Left kidney (tissue), 8 donors: ENCODE measurements at places on chromosomes 12 and 14.

GRCh38 chr12:102847131-102847530 is 69.9 kb downstream of the PAH start:
- DNase-seq: no peak

GRCh38 chr12:104355630-104356029 is 52.1 kb downstream of the EID3 start:
- DNase-seq: no peak

DNA sequence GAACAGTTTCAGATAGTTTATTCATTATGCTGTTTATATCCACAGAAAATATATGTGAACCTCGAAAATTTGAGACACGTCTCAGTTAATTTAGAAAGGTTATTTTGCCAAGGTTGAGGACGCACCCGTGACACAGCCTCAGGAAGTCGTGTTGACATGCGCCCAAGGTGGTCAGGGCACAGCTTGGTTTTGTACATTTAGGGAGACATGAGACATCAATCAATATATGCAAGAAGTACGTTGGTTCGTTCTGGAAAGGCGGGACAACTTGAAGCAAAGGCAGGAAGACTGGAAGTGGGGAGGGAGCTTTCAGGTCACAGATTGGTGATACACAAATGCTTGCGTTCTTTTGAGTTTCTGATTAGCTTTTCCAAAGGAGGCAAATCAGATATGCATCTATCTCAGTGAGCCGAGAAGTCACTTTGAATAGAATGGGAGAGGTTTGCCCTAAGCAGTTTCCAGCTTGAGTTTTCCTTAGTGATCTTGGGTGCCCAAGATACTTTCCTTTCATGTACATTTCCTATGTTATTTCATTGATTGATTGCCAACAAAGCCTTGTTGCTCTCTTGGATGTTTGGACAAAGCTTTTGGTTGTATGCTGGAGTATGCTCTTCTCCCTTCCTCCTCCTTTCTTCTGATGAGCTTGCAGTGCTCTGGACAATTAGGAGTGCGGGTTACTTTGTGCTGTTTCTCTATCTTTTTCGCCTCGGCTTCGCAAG is 3.2 kb downstream of the SNAPC1 start:
- no peak for DNase-seq

DNA sequence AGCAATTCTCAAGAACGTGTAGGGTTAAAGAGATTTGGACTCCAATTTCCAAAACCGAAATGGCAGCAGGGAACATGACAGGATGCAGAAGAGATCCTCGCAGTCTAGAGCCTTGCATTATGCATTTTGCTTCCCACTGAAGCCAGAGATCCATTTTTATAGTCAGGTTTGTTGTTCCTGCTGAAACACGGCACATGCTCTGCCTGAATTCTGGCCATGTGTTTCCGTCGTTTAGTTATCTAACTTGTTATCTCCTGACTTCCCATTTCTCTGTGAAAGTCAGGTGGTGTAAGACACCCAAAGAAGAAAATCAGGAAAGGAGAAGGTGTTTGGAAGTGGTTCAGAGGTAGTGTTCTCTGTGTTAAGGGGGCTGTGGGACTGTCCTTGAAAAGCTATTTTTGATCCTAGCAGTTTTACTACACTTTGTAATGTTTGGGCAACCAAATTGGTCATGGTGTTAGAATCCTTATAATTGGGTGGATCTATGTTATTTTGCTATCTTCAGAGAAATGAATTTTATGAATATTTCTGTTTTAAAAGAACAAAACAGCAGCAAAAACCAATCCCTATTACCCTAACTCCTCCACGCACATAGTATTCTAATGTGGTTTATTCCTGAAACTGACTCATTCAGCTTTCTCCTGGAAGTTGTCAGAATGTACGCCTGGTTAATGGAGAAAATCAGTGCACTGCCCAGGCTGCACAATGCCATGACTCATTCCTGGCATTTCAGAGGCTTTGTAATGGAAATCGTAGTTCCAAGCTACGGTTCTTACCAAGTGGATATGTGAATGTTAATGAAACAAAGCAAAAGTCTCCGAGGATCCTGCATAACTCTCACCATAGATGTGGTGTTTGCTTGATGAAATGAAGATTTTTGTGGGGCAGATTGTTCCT is 110.1 kb downstream of the SAMD4A start:
- no peak for DNase-seq

DNA sequence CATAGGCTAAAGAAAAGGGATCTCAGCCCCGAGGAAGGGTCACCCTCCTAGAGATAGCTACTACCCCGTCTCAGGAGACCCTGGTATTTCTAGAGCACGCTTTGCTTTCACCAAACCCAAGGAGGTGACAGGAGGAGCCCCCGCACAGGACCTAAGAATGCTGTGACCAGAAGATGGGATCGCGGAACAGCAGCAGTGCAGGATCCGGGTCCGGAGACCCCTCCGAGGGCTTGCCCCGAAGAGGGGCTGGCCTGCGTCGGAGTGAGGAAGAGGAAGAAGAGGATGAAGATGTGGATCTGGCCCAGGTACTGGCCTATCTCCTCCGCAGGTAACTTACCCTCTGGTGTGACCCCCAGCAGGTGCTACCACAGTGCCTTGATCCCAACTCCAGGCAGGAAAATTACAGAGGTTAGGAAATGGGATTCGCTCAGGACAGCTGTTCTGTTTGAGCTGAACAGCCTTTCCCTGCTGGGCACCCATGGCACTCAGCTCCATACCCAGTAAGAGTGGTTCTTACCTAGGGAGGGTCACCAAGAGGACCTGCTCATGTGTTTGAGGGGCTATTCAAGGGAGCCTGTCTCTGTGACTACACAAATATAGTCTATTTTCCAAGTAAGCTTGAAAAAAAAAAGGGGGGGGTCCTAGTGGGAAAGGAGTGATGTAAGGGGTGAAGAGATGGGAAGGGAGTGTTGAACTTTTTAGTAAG is 826 bp upstream of the NRL start:
- DNase-seq: no peak

DNA sequence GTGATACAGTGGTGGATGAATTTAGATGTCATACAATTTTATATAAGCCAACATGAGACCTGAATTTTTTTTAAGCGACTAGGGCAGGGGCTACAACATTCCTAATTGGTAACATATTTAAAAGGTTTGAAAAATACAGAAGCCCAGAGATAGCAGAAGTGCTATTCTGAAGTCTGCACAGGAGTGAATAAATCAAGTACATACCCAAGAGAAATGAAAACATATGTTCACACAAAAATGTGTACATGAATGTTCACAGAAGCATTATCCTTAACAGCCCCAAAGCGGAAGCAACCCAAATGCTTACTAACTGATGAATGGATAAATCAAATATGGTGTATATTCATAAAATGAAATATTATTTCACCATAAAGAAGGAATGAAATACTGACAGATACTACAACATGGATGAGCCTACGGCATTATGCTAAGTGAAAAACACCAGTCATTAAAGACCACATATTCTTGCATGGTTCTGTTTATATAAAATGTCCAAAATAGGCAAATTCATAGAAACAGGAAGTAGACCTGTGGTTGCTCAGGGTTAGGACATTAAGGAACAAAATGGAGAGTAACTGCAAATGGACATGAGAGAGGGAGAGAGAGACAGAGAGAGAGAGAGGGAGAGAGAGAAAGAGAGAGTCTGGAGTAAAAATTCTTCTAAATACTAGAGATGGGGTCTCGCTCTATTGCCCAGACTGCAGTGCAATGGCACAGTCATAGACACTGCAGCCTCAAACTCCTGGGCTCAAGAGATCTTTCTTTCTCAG is 28.0 kb upstream of the GXYLT1 start:
- no peak for DNase-seq

- no peak for DNase-seq
Measured at GRCh38 chr12:33052141-33053051, 155.8 kb upstream of the PKP2 start.

DNA sequence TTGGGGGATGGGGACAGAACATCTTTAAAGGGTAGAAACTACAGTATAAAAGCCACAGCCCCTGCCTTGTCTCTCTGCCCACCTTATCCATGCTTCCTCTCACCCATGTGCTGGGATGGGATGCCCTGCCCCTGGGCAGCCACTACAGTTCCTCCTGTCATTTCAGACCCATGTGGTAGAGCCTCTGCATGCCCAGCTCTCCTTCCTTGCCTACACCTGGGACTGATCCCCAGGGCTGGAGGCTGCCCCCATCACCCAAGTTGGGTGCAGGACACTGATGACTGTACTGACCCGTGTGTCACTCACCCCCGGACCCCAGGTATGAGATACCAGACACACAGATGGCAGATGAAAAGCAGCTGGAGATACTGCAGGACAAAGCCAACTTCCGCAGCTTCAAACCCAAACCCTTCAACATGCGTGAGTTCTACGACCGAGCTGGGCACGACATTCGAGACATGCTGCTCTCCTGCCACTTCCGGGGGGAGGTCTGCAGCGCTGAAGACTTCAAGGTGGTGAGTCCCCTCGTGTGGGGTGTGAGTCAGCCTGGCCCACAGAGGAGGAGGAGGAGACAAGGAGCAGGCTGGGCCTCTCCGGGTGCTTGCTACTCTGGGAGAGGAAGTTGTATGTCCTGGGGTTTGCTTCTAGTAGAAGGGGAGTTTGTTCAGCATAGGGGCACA is 2.2 kb downstream of the ASIC1 start:
- DNase-seq: no peak

- DNase-seq: no peak
Measured at GRCh38 chr14:76916040-76916715, 90.0 kb downstream of the LRRC74A start.

DNA sequence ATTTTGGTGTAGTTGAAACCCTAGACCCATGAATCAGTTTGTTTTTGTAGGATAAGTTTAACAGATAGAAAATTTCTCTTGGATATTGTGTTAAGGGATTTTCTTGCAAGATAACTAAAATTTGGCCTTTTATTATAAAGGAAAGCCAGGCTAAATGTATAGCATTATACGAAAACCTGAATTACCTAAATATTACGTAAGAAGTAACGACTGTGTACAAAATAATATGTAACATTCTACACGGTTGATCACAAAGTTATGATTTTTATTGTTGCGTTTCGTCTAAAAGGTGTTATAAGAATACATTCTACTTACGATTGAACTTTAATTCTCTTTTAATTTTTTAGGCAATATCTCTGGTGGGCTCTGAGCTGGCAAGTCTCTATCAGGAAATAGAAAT is 63.9 kb downstream of the KNTC1 start:
- DNase-seq: no peak

GRCh38 chr12:2114071-2114470 is 61.3 kb downstream of the CACNA1C start:
- DNase-seq: no peak

GRCh38 chr12:58966939-58967338 is 46.6 kb upstream of the LRIG3 start:
- no peak for DNase-seq

GRCh38 chr12:42933461-42934081 is 344.0 kb upstream of the PRICKLE1 start:
- DNase-seq: no peak

DNA sequence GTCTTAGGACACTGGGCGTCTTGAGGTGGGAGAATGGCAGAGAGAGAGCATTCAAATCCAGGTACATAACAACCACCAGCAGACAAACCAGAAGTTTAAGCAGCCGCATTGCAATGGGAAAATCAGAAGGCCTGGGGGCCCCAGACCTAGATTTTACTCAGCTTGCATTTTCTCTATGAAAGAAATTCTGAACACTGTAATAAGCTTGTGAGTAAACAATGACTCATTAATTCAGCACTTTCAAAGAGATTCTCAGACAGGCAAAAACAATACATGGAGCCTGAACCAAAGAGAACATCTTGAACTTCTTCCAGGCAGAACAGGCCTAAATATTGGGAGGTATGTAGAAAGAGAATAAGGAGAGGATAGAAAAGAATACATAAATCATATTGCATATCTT is 69.8 kb upstream of the IFNG-AS1 start:
- DNase-seq: no peak

DNA sequence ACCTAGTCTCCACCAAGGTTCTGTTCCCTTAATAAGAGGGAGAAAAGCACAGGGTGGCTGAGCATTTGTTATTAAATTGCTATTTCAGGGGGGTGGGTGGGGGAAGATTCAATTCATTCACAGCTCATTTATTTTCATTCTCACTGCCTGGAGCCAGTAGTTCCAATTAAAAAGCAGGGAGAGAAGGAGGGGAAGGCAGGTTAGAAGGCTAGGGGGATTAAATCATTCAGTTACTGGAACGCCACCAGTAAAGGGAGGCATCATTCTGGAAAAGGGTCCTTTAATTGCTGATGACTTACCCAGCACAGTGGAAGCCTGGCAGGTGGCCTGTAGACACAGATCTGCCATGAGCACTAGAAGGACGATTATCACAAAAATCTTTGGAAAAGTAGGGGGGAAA is 47.4 kb downstream of the NIN start:
- peak; percentile 35 for DNase-seq

DNA sequence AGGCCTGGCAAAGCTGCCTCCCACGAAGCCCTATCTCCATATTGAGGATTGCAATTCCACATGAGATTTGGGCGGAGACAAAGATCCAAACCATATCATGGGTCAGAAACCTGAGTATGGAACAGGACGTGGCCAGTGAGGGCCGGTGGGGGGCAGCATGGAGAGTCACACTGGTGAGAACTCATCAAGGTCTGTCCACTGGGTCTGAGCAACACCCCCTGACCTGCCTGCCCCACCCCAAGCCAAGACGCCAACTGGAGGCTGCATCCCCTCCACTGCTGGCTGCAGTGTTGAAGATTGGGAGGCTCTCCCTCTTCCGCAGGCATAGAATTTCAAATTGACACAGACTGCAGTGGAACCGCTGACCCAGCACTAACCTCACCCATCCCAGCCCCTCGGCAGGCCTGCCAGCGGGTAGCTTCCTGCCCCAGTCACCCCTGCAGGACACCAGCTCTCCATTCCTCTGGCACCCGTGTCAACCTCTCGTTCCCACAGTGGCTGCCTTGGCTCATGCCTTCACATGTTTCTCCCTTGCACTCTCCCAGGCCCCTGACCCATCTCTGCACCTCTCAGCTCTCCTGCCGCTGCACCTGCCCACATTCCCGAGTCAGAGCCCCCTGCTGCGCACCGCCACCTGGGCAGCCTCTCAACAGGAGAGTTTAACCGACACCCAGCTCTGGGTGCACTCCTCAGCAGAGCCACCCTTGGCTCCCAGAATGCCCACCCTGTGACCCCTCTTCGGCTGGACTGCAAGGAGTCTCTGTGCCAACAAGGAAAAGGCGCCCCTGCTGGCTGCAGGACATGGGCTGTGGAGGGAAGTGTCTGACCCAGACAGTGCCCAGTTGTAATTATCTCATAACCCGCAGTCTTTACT is 45.2 kb upstream of the PPP2R5C start:
- no peak for DNase-seq

- DNase-seq: no peak
Measured at GRCh38 chr14:70472253-70473159, 20.5 kb downstream of the ADAM21 start.

DNA sequence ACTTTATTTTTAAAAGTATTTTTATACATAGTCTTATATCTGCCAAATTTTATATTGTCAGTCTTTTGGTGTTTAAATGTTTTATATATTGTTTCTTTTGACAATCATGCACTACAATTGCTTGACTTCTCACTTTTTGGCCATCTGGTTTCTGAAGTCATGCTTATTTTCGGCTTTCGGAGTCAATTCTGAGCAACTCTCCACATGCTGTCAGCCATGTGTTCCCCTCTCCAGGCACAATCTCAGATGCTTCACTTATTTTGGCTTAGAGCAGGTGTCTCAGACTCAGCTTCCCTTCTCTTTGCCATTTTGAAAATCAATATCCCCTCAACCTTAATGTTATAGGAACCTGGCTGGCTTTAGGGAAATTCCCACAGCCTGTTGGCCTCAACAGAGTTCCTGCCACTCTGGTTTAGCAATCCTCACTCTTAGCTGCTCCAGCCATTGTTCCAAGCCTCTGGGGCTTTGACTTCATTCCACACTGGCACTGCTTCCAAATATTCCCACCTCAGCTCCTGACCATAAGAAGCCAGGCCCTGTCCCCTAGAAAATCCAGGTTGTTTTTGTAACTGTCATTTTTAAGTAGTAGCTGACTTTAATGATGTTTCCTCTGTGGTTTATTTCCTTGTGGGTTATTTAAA is 125.5 kb upstream of the FAR2 start:
- no peak for DNase-seq
